ENCODE measurements at places on chromosomes 11 and 22.

- peak; percentile 42 for DNase-seq
Measured at GRCh38 chr11:68841718-68842426, at the start of gene CPT1A. Gene CPT1A, minus strand, starts transcription at chr11:68841916. Its CDS starts 26,442 bp downstream, at chr11:68815474.

DNA sequence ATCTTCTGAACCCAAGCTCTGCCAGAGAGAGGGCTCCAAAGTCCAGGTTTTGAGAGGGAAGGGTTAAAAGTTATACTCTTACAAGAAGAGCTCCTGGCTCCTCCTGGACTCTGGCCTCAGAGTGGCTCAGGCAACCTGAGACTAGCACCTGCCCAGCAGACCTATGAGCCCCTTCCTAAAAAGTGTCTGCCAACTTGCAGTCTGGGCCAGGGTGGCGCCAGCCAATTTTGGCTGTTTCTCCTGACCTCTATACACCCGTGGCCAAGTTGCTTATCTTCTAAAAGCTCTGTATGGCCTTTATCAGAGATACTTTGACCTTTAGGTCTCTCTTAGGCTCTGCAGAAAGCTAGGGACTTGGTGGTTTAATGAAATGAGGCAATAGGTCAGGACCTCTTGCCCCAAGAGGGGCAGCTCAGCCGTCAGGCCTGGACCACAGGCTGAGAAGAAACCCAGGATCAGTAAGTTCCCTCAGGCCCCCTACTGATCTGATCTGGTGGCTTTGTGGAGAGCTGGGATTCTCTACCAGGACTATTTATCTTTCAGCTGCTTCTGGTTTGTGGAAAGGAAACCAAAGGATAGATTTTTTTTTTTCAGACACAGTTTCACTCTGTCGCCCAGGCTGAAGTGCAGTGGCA, 10.3 kb upstream of the UCP3 start:
- DNase-seq, result no peak

GRCh38 chr11:64339754-64340408, at the start of gene CCDC88B:
Gene CCDC88B, plus strand, starts transcription at chr11:64340204. Its CDS starts 63 bp downstream, at chr11:64340267.
- peak; percentile 67 for DNase-seq

- DNase-seq, result no peak
Measured at GRCh38 chr11:101195294-101195693, 65.7 kb upstream of the PGR start.

- DNase-seq, result no peak
Measured at GRCh38 chr11:105968021-105968697, 53.9 kb downstream of the MSANTD4 start.

DNA sequence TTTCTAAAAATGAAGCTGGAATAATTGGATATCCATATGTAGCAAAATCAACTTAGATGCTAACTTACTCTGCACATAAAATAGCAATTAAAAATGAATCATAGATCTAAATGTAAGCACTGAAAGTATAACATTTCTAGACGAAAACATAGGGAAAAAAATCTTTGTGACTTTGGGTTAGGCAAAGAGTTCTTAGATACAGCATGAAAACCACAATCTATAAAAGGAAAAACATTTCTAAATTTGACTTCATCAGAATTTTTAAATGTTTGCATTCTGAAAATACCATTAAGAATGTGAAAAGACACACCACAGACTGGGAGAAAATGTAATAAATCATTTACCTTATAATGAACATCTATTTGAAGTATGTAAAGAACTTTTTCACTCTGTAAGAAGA, 128.8 kb downstream of the APIP start:
- no peak for DNase-seq

GRCh38 chr11:1992111-1992510, 5.5 kb downstream of the H19 start:
- no peak for DNase-seq

DNA sequence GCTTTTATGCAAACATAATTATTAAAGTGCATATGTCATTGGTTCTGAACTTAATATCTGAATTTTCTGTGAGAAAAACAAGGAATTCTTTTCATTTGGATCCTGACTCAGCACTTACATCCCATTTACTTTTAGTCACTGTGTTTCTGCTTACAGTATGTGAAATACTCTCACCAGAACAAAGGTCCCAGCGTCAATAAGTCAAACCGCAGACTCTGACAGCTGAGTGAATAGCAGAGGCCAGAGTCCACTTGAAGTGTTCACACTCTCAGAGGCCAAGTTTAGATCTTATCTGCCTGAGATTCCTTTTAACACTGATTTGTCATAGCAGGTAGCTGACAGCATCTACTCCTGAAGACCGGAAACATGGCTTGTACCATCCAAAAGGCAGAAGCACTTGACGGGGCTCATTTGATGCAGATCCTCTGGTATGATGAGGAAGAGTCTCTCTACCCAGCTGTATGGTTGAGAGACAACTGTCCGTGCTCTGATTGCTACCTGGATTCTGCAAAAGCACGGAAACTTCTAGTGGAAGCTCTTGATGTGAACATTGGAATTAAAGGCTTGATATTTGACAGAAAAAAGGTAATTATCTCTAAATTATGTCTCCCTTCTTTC, 14.6 kb downstream of the BBOX1 start:
- DNase-seq, result no peak

DNA sequence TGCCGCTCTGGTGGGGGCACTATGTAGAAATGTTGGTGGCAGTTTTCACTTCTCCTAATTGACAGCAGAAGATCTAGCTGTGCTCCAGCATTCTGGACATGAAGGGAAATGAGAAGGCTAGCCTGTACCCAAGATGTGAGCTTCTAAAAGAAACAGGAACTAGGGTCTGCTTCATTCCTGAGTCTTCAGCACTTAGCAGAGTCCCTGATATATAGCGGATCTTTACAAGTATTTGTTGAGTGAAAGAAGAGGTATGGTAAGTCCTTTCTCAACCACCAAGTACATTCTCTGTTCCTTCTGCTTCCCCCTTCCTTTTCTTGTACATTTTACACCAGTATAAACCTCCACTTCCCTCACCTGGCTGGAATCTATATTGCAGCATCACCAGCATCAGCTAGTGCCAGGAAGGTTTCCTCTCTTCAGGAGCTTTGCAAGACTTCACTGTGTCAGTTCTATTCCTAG, 408.3 kb upstream of the CADM1 start:
- DNase-seq, result no peak

- no peak for DNase-seq
Measured at GRCh38 chr11:134815404-134815803, 403.4 kb upstream of the B3GAT1 start.

DNA sequence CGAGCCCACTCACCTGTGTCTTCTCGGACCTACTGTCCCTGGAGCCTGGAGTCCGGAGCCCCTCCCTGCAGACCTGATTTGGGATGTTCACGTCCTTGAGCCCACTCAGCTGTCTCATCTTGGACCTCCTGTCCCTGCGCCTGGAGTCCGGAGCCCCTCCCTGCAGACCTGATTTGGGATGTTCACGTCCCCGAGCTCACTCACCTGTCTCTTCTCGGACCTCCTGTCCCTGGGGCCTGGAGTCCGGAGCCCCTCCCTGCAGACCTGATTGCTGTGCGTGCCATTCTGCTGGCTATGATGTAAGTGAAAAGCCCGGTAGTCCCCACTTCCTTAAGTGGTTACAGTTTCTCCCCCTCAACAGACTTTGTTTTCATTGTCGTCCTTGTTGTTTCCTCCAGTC, 867.1 kb downstream of the BRD1 start:
- no peak for DNase-seq
